ENCODE measurements at places on chromosomes 16 and 17.

- no peak for DNase-seq
Measured at GRCh38 chr17:78128551-78129350, at the start of gene TMC6. TMC6 (minus strand) TSS chr17:78128755; CDS start chr17:78126832, 1,923 bp downstream.

- no peak for DNase-seq
Measured at GRCh38 chr16:8796469-8797363, 723 bp downstream of the TMEM186 start.

- DNase-seq = no peak
Measured at GRCh38 chr17:39094607-39095308, 56.7 kb downstream of the PLXDC1 start.

DNA sequence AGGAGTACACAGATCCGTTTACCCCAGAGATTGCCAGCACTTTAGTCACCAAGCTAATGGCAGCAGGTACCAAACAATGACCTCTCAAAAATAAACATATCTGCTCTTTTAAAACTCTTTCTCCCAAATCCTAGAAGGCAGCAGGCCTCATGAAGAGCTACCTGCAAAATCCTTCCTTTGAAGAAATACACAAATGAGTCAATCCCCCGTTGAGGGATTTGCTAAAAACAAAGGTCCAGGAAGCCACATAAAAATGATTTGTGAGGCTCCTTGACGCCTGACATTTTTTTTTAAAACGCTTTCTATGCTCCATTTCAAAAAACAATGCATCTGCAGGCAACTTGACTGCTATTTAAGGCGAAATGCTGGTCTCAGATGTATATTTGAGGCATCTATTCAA, 58.2 kb downstream of the NACA2 start:
- no peak for DNase-seq

GRCh38 chr16:57127037-57127763, 34.8 kb downstream of the CPNE2 start:
- DNase-seq = no peak

DNA sequence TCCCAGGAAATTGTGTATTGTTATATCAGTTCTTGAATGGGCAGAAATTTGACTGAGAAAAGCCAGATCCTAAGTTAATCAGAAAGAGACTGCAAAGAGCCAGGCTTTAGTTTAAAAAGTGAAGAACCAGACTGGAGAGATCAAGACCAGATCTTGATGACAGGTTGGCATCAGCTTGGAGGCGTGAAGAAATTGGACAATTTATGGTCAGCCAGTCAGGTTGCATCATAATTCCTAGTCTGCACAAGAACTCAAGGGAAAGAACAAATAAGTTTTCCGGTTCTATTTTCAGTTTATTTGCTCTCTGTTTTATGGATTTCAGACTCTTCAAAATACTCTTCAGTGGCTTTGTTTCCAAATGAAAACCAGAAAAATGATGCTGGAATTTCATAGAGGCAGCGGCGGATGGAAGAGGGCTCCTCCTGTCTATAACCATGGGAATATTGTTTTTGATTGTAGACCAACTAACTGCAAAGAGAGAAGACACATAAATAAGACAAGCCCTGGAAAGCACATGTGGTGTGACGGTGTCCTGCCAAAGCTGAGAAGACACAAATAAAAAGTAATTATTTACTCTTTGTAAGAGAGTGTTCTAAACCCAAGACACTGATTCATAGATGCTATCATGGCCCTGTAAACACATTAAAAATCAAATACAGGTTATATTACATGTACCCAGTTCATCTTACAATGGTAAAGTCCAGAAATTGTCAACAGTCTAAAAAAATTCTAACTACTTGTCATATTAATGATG, 91.7 kb downstream of the PCTP start:
- DNase-seq = no peak

GRCh38 chr16:70484867-70485266, 30.5 kb downstream of the FCSK start:
- no peak for DNase-seq

DNA sequence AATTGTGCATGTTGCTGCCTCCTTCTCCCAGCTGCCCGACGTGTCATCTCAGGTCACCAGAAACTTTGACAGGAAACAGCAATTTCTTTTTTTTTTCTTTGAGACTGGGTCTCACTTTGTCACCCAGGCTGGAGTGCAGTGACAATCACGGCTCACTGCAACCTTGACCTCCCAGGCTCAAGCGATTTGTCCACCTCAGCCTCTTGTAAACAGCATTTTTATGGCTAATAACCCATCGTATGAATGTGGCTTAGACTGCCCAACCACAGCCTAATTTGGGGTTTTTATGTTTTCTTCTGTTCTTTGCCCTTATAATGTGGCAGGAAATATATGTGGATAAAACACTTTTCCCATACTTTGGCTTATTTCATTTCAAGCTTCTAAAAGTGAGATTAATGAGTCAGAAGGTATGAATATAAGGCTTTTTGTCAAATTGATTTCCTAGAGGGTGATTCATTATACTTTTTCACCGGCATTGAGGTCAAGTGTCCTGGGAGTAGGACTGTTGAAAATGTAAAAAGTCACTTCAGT, 31.0 kb upstream of the SLC5A10 start:
- peak; percentile 4 for DNase-seq

DNA sequence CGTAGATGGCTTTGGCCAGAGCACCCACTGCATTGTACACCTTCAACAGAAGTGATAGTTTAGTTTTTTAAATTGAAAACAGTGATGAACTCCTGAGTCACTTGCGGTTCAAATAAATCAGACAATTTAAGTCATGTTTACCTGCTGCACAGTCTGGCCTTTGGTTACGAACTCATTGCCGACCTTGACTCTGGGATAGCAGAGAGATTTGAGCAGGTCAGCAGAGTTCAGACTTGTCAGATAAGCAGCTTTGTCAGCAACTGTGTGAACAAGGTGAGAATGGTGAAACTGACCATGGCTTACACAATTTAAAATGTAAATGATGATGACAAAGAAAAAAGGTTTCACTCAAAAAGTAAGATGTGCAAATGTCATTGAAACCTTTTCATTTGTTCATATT, 9.3 kb downstream of the MYH4 start:
- no peak for DNase-seq

DNA sequence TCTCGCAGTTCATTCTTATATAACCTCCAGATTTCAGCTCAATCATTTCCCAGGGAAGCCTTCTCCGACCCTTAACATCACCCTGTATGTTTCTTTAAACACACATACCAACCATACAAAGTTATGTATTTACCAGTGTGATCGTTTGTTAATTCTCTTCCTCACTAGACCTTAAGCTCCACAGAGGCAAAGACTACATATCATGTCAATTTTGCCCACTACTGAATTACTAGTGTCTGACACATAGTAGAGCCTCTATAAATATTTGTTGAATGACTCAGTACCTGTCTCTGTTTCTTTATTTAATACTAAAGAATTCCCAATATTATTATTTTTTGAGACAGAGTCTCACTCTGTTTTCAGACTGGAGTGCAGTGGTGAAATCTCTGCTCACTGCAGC, 137.2 kb downstream of the SHISA9 start:
- DNase-seq = no peak

DNA sequence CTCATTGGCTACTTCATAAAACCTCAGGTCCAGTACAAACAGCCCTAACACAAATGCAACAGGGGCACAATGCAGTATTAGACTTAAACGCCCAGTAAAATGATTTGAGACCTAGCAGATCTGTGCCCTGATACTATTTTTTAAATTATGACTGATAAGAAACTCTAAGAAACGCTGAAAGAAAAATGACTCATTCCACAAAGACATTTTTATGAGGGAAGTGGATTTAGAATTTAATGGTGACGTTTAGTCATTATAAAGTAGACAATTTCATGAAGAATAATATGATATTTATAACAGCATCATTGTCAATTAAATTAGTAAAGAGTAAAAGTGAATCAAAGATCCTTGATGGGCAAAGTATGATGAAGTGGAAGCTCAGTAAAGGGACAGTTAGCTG, 80.4 kb upstream of the DHX40 start:
- no peak for DNase-seq

DNA sequence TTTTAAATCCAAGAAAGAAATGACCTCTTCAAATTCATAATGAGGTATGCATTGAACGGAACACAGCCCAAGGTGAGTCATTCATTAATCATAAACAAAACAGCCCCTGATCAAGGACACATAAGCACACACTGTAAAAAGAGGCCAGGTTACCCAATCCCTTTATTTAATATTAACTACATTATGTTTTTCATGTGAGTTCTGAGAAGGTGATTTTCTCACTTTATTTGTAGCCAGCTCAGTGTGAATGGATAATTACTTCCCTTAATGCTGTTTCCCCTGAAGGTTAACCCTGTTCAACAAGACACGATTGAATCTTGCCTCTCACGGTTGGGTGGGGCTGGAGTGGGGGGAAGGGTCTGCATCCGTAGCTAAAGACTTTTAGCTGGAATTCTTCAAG, 257.3 kb upstream of the SALL1 start:
- DNase-seq = no peak

DNA sequence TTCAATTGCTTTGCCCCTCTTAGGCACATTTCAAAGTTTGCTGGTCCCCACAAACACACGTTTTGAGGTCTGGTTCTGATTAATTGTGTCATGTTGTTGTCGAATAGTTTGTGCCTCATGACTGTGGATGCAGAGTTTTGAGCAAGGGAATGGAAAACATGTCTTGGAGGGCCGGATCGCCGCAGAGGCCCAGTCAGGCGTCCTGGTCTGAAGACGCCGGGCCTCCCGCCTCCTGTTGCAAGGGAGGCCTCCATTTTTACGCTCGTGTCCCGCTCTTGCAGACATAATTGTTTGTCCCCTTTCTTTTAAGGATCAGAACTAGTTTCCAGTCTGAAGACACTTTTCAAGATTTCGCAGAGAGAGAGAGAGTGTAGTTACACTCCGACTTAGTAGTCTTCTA, 3.2 kb downstream of the NTN1 start:
- no peak for DNase-seq

GRCh38 chr16:78395035-78395434, 295.6 kb downstream of the WWOX start:
- no peak for DNase-seq

DNA sequence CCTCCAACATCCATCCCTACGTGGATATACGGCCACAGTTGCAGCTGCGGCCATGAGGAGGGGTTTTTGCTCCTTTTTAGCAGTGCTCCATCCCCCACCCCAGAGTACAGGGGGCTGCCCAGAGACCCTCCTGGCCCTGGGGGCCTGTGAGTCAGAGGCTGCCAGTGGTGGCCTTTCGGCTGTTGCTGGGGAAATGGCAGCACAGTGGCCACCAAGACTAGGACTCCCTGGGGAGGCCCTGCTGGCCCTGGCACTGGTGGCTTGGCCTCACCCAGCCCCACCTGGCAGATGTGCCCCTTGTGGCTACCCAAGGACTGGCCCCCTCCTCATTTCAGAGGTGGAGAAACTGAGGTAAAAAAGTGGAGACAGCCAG, 29.1 kb downstream of the RAI1 start:
- DNase-seq = no peak

- no peak for DNase-seq
Measured at GRCh38 chr17:1695365-1695764, 10.7 kb upstream of the PRPF8 start.

GRCh38 chr16:88329726-88330700, 52.7 kb upstream of the ZNF469 start:
- no peak for DNase-seq

DNA sequence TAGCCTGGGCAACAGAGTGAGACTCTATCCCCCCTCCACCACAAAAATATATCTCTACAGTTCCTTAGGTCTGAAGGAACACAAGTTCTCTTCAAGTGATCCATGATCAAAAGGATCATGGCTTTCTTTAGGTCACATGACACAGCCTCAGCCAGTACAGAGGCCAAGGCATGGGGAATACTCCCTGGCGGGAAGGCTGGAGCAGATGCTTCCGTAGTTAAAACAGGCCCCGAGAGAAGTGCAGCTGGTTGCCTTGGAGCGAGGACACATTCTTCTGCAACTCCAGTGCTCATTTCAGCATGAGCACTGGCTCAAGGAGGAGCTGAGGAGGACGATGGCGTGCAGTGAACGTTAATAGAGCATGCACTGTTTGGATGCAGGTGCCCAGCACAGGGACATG, 13.5 kb downstream of the CDIP1 start:
- DNase-seq = no peak

- no peak for DNase-seq
Measured at GRCh38 chr17:56914581-56915273, 878 bp upstream of the TRIM25 start.

DNA sequence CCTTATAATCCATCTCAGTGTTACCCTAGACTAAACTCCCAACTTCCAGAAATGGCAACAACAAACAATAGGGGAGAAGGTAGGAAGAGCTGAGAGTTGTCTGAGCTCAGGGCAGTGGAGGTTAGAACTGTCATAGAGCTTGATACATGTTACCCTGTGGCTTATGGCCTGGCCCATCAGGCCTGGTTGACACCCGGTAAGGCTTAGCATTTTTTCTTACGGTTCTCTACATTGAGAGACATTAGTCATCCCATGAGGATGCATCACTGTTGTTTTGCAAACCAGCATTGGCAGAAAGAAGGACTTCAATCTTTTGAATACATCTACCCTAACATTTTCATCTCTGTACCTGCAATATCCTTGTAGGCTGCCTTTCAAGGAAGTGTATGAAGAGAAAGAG, 226.6 kb downstream of the PHKB start:
- DNase-seq = no peak

- DNase-seq = no peak
Measured at GRCh38 chr17:54530398-54530797, 370.3 kb upstream of the TOM1L1 start.

DNA sequence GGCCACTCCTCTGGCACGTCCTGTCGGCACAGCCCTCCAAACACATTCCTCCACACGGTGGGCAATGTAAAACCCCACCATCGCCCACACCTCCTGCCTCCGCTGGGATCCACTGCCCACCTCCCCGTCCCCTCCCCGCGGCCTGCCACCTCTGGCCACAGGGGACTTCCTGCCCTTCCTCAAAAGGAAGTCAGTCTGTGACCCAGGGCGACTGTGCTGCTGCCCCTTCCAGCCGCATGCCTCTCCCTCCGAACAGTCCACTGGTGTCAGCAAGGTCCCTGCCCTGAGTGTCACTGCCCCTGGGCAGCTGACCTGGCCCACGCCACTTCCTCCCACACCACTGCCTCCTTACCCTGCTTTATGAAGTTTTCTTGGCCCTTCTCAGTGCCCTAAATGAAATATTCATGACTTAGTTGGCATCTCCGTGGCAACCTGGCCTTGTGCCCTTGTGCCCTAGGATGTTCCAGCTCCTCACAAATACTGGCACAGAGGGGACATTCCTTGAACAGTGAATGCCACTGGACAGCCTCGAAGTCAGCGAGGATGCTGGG, 2.0 kb downstream of the PLD6 start:
- no peak for DNase-seq

GRCh38 chr16:53601961-53602360, 99.0 kb upstream of the AKTIP start:
- no peak for DNase-seq

DNA sequence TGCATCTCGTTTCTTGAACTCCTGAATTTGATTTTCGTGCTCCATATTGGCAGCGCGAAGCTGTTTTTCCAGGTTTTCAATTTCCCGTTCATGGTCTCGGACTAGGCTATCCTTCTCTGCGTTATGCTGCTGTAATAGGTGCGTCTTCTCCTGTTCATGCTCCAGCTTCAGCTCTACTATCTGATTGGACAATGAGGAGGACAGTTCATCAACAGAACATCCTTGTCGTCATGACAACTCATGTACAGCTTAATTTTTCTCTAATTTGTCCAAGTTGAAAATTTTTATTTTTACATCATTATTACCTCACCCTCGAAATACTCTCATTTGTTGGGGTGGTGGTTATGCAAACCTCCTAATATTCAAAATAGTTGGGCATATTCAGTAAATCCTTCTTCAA, 289.8 kb downstream of the CEP112 start:
- no peak for DNase-seq

GRCh38 chr16:84027625-84028024, 15.0 kb downstream of the SLC38A8 start:
- no peak for DNase-seq
